Esophagus squamous epithelium (tissue), 5 donors: ENCODE measurements at places on chromosomes 12 and 14. TPM values are rescaled to one million over a fixed set of nuclear protein-coding genes. Genes with fewer than 3 reads are reported as not detected.
A peak's percentile ranks its signal among the peaks of the same experiment; 100 is the strongest.

DNA sequence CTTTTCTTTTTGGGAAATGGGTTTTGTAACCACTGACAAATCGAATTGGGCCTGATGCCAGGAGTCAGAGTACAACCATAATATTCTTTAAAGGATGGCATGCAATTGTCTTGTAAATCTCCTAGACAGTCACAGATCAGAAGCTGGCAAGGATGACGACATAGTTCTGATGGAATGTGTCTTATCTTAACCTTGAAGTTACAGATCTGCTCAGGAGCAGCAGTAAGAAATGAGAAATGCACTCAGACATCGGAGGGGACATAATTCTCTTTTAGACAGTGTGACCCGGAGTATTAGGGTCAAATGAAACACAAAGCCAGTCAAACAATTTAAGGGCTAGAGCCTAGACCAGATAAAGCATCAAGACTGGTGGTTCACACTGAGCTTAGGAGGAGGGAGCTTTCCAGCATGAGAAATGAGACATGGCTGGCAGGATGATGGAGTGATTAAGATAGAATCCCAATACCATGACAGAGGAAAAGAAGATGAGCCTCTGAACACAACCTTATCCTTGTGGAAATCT lies 17.5 kb downstream of the CBX5 start:
- H3K27ac ChIP-seq, result no peak overlapping the region
- H3K4me3 ChIP-seq, result no peak overlapping the region
- peaks cover 51% of the 10 kb centered on the region for H3K4me1 ChIP-seq
- no peaks in the 10 kb centered on the region for H3K27me3 ChIP-seq
- peaks cover 1% of the 10 kb centered on the region for H3K36me3 ChIP-seq

Gene GPRC5A
- total RNA-seq, result 7.7 TPM

Gene MDGA2
- not detected for total RNA-seq

DNA sequence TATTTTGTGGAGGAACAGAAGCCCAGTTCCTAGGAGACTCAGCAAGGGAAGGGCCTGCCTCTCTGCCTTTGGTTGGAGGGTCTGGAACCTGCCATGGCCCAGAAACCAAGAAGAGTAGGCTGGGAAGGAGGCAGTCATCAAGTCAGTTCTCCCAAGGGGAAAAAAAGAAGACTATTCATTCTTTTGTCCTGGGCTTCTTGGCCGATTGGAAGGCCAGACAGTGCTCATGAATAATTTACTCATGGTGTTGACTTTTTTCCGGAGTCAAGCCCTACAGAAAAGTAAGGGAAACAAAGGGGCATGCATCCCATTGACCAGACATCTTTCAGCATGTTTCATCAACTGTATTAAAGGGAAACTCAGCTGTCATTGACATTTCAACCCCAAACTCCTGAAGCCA lies 168.1 kb downstream of the PRKCH start:
- no peak overlapping the region for H3K4me3 ChIP-seq
- no peaks in the 10 kb centered on the region for H3K27me3 ChIP-seq
- DNase-seq, result no peak

Gene NFATC4
- 2.9 TPM for total RNA-seq

GRCh38 chr12:118237908-118238307 lies 102.0 kb downstream of the PEBP1 start:
- no peaks in the 10 kb centered on the region for H3K36me3 ChIP-seq
- DNase-seq, result no peak
- H3K27ac ChIP-seq, result peak overlapping the region; percentile 71

- H3K4me1 ChIP-seq, result peaks cover 11% of the 10 kb centered on the region
- peak overlapping the region; percentile 70 for H3K27ac ChIP-seq
- no peaks in the 10 kb centered on the region for H3K27me3 ChIP-seq
- DNase-seq, result no peak
- H3K4me3 ChIP-seq, result no peak overlapping the region
Observed at GRCh38 chr14:89164168-89165073, 252.6 kb downstream of the FOXN3 start.

GRCh38 chr14:95311752-95312151 lies 8.0 kb downstream of the CLMN start:
- no peaks in the 10 kb centered on the region for H3K27me3 ChIP-seq
- no peak for DNase-seq
- peak overlapping the region; percentile 49 for H3K27ac ChIP-seq
- no peak overlapping the region for H3K4me3 ChIP-seq
- no peaks in the 10 kb centered on the region for H3K36me3 ChIP-seq

DNA sequence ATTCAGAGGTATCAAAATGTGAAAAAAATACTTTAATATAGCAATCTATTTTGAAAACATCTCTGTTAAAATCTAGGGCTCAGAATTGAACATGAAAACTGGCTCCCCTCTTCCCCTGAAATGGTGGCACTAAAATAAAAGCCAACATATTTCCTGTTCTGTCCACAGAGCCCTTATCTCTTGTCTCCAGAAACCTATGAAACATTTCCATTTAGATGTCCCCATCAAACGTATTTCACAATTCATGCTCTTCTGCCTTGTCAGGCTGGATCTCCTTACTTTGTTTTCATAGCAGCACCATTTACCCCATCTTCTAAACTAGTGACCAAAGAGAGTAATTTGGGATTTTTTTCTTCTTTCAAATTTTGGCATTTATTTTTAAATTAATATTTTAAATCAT lies 42.4 kb downstream of the PDE3A start:
- H3K4me1 ChIP-seq, result no peaks in the 10 kb centered on the region
- H3K27me3 ChIP-seq, result no peaks in the 10 kb centered on the region
- H3K36me3 ChIP-seq, result no peaks in the 10 kb centered on the region
- no peak overlapping the region for H3K27ac ChIP-seq

Gene WDR89
- total RNA-seq, result 5.5 TPM

DNA sequence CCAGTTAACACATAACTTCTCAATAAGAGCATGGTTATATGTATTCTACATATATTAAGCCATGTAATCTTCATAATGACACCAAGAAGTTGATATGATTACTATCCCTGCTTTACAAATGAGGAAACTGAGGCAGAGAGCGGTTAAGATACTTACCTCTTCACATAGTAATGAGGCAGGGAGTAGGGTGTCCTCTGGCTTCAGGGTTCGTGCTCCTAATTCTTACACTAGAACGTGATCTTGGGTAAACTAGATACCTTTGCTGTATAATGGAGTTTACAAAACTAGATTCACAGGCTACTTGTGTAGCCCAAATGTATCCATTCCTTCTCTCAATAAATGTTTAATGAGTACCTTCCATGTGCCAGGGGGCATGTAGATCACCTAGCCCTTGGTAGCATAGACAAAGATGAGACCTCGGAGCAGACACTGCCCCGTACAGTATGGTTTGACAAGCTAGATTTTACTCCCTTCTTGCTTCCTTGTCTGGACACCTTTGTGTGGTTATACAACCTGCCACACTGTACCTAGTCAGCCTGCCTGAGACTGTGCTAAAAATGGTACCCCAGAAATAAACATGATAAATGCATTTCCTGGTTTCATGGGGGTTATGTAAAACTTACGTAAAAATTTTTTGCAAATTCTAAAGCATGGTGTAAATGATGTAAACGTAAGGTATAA lies 991.8 kb downstream of the VRK1 start:
- H3K36me3 ChIP-seq, result no peaks in the 10 kb centered on the region
- no peak overlapping the region for H3K27ac ChIP-seq
- H3K4me1 ChIP-seq, result no peaks in the 10 kb centered on the region
- no peaks in the 10 kb centered on the region for H3K27me3 ChIP-seq
- no peak overlapping the region for H3K4me3 ChIP-seq

DNA sequence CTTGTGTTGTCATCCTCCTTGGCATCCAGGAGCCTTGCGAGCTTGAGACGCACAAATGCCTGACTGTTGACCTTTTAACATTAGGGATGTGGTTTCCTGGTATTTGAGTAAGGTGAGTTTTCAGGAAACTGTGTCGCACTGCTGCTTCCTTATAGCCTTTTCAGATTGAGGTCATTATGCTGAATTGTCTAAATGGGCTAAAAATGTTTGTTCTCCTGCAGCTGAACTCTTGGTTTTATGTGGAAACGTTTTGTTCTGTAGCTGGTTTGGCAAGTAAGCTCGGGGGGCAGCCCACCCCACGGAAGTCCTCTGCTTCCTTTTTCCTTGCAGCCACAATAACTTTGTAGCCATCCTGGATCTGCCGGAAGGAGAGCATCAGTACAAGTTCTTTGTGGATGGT lies 5.7 kb downstream of the PRKAB1 start:
- H3K27me3 ChIP-seq, result no peaks in the 10 kb centered on the region
- peak overlapping the region; percentile 94 for H3K27ac ChIP-seq
- no peak for DNase-seq
- H3K4me1 ChIP-seq, result peaks cover 26% of the 10 kb centered on the region

- no peak for DNase-seq
- H3K36me3 ChIP-seq, result peaks cover 7% of the 10 kb centered on the region
- H3K4me3 ChIP-seq, result peak overlapping the region; percentile 36
- H3K27ac ChIP-seq, result peak overlapping the region; percentile 92
- no peaks in the 10 kb centered on the region for H3K27me3 ChIP-seq
Observed at GRCh38 chr12:7090222-7090998, 1.8 kb downstream of the C1R start.

DNA sequence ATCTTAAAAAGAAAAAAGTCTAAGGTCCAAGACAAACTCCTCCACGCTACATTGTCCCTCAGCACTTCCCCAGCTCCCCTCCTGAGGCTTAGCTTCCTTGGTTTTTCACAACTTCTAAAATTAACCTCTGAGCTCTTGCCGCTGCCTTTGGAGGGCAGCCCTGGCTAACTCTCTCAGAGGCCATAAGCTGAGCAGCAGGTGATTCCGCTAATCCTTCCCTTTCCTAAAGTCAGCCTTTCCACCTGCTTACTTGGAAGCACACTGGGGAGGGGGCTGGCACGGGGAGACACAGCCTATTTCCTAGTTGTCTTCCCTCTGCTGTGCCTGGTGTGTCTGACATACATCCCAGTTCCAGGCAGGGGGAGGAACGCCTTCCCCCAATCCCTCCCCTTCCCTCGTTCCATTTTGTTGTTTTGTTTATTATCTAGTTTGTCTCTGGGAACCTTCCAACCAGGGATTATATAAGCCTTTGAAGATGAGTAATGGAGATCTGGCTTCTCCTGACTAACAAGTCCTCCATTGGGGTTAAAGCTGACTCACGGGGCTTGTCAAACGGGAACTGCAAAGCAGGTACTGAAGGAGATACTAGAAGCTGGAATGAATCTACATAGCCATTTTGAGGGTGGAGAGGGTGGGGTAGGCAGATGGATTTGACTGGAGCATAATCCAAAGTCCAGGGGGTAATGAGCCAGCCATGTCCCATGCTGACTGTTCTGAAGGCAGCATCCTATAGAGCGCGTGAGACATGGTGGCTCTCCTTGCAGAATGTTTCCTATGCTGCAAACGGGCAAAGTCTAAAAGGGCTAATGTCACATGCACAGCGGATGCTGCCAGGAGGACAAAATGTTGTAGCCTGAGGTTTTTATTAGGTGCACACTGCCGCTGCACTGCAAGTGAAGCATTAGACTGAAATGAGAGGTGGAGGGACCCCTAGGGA lies 230.8 kb downstream of the FOXN3 start:
- no peak for DNase-seq
- H3K27ac ChIP-seq, result peak overlapping the region; percentile 56
- H3K36me3 ChIP-seq, result no peaks in the 10 kb centered on the region

- DNase-seq, result no peak
- H3K4me3 ChIP-seq, result no peak overlapping the region
- H3K27me3 ChIP-seq, result peaks cover 6% of the 10 kb centered on the region
- H3K36me3 ChIP-seq, result no peaks in the 10 kb centered on the region
- peaks cover 25% of the 10 kb centered on the region for H3K4me1 ChIP-seq
- H3K27ac ChIP-seq, result no peak overlapping the region
Observed at GRCh38 chr12:48994224-48995085, 4.7 kb downstream of the DDN start.

Gene DYNLL1
- total RNA-seq, result 368 TPM

DNA sequence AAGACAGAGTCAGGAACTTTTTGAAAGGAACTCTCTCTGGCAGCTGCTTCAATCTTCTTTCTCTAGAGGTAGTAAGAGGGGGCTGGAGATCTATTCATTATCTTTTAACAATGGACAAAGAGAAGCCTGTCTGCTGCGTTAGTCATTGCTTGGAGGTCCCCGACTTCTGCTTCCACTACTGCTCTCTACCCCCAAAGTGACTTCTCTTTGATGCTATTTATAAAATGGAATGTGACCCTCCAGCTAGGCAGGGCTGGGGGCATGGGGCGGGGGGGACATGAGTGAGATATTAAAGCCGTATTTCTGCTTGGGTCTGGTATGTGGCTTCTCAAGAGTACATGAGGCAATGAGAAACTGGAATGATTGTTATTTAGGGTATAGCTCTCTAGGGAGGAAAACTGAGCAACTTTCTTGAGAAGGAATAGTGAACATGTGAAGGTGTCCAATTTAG lies 41.4 kb upstream of the NUDT4 start:
- no peaks in the 10 kb centered on the region for H3K27me3 ChIP-seq
- no peak overlapping the region for H3K27ac ChIP-seq
- no peaks in the 10 kb centered on the region for H3K36me3 ChIP-seq
- DNase-seq, result no peak

Gene PRKD1
- 0.30 TPM for total RNA-seq

- DNase-seq, result no peak
- no peak overlapping the region for H3K27ac ChIP-seq
- peaks cover 69% of the 10 kb centered on the region for H3K4me1 ChIP-seq
- H3K4me3 ChIP-seq, result no peak overlapping the region
Observed at GRCh38 chr14:55454264-55455002, 14.0 kb upstream of the TBPL2 start.

GRCh38 chr14:103105580-103106150 lies 11.1 kb downstream of the EXOC3L4 start:
- H3K27ac ChIP-seq, result peak overlapping the region; percentile 25
- peaks cover 48% of the 10 kb centered on the region for H3K27me3 ChIP-seq
- H3K4me3 ChIP-seq, result no peak overlapping the region
- no peaks in the 10 kb centered on the region for H3K36me3 ChIP-seq
- DNase-seq, result no peak

Gene CLEC6A
- not detected for total RNA-seq

GRCh38 chr12:64170024-64170423 lies 52.1 kb downstream of the KICS2 start:
- H3K4me1 ChIP-seq, result no peaks in the 10 kb centered on the region
- no peak for DNase-seq
- no peak overlapping the region for H3K27ac ChIP-seq
- no peak overlapping the region for H3K4me3 ChIP-seq
- H3K36me3 ChIP-seq, result no peaks in the 10 kb centered on the region

Gene PPP1R12A
- 47.8 TPM for total RNA-seq

DNA sequence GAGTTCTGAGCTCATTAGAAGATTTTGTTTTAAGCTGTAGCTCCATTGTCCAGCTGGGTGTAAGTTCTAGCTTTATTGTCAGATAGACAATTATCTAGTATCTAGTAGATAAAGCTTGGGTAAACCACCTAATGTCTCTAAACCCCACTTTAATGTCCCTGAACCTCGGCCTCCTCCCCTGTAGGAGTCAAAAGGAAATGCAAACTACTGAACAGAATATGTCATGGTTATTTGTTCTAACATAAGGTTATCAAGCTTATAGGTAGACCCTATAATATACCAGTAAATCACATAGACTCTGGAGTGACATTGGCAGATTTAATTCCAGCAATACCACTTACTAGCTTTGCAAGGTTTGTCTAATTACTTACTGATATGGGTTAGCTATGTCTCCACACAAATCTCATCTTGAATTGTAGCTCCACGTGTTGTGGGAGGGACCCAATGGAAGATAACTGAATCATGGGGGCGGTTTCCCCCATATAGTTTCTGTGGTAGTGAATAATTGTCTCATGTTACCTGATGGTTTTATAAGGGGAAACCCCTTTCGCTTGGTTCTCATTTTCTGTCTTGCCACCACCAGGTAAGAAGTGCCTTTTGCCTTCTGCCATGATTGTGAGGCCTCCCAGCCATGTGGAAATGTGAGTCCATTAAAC lies 29.4 kb downstream of the BCAT1 start:
- no peak for DNase-seq
- H3K27ac ChIP-seq, result no peak overlapping the region
- no peaks in the 10 kb centered on the region for H3K4me1 ChIP-seq
- no peaks in the 10 kb centered on the region for H3K27me3 ChIP-seq

GRCh38 chr14:53613404-53614253 lies 343.0 kb downstream of the BMP4 start:
- peak overlapping the region; percentile 65 for H3K27ac ChIP-seq
- H3K4me3 ChIP-seq, result no peak overlapping the region
- no peaks in the 10 kb centered on the region for H3K27me3 ChIP-seq
- H3K4me1 ChIP-seq, result peaks cover 36% of the 10 kb centered on the region
- DNase-seq, result no peak

Gene ATP5F1B
- 451 TPM for total RNA-seq
